Activated effector memory CD4-positive, alpha-beta T cell treated with Interleukin-2 at 50 U/mL for 16 hours (primary cell): ENCODE measurements at places on chromosomes 7 and 10.

DNA sequence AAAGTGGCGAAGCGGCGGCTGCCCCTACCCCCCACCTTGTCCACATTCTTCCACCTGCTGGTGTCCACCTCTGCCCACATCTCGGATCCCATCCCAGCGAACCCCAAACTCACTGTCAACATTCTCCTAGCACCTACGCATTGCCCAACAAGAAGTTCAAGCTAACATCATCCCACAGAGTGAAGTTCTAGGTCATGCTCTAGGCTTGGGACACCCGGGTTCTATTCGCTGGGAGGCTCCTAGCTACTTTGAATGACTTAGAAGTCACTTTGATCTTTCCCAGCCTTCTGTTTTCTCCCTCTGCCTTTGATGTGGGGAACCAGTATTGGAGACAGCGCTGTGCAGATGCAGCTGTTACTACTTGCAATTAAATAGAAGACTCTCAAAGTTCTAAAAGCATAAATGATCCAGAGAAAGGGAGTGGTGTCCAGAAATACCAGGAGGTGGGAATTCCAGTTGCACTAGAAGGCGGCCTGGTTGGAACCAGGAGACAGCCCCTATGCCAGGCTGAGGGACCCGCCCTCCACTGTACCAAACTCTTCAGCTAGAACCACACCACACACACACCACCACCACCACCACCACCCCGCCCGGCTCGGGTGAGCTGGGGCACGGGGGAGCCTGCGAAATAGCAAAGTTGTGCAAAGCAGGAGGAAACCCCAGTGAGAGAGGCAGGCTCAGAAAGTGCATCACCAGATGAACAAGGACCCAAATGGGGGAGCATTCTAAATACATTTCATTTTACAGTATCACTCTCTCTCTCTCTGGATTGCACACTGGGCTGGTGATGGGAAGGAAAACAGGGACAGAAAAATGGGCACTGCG, 5.5 kb upstream of the VGF start:
- DNase-seq: no peak

DNA sequence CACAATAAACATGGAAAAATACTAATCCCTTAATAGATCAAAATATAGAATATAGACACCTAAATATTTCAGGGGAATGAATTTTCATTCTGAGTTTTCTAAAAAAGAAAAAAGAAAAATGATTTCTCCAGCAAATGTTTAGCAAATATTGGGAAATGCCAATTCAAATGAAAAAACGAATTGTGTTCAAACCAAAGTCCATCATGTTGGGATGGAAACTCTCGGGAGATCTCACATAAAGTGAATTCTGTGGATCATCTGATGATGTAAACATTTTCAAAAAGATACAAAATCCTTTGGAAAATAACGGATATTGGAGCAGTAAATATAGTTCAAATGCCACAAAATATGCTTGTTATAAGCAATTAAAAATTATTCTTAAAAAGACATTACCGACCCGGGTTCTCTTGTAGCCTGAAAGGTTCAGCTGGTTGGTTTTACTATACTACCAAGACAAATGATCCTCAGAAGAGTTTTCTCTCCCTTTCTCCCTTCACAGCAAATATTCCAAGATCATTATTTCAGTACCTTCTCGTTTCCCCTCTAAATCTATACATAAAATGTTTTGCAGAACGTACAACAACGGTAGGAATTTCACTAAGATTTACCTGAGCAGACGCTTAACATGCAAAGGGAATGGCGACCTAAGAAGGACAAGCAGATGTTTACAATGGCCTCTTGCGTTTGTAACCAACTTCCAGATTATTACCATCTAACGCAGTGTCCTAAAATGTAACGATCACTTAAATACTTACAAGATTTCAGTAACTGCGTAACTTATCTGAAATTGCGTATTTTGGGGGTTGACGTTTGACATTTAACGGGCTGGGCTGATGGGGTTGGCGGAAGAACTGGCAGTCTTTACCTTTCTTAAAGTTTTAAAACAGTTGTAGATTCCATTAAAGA, 2.5 kb downstream of the HOXA13 start:
- no peak for DNase-seq

GRCh38 chr10:112607506-112607905, 160.5 kb downstream of the VTI1A start:
- no peak for DNase-seq

DNA sequence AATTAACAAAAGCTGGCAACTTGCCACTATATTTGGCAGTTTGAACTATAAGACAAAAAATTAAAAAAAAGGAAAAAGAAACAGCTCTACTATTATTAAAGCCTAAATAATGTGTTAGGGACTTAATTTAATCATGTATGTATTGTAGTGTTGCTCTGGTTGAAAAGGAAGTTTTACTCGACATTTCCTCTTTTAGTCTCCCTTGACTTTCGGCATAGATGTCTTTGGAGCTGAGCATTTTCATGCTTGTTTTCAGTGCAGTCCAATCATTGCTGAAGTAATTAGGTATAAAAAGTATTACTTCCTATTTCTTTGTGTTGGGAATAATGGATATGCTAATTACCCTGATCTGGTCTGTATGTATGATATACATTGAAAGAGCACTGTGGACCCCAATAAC, 216.8 kb upstream of the KLF6 start:
- no peak for DNase-seq

DNA sequence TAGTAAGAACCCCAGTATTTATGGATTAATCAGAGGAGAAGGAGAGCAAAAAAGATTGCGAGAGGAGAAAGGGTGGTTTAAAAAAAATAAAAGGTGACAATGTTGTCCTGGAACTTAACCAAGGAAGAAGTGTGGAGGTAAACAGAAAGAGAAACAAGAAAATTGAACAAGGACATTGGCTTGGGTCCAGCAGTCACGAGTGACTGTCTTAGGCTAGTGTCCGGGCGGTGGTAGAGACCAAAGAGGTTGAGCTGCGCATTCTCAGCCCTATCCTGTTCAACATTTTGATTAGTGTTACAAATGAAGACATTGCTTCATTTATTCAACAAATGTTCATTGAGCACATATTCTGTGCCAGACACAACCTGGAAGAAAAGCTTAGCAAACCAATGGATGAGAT, 329.9 kb downstream of the FGFR2 start:
- no peak for DNase-seq

GRCh38 chr10:4453950-4454349, 372.1 kb upstream of the AKR1E2 start:
- DNase-seq: no peak

- DNase-seq: no peak
These were observed 9.3 kb downstream of the EVX1 start for GRCh38 chr7:27251652-27252590.

DNA sequence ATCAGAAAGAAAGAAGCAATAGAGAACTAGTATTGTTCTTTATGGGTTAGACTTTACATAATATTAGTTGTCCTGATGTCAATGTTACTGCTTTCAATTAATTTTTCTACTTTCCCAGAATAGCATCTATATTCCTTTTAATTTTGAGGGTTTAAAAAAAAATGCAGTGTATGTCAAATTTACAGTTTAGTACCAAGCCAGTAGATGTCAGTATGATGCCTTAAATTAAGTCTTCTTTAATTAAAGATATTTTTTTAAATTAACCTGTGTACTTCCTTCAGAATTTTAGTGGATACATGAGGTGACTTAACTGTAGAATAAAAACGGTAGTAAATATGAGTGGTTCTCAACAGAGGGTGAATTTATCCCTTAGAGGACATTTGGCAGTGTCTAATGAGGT, 35.2 kb upstream of the STOX1 start:
- no peak for DNase-seq

DNA sequence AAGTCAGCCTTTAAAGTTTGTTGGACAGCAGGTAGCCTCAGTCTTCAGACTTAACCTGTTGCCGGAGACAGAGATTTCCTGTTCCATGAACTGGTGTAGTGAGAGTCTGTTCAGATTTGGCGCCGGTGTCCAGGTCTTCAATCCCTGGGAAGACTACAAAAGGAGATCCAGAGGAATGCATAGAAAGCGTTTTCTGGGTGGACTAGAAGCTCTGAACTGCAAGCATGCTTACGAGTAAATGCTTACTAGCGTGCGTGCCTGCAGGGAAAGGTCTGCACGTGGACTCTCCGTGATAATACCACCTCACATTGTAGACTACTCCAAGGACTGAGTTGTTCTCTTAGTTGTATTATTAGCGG, 878 bp downstream of the GLRX3 start:
- no peak for DNase-seq

DNA sequence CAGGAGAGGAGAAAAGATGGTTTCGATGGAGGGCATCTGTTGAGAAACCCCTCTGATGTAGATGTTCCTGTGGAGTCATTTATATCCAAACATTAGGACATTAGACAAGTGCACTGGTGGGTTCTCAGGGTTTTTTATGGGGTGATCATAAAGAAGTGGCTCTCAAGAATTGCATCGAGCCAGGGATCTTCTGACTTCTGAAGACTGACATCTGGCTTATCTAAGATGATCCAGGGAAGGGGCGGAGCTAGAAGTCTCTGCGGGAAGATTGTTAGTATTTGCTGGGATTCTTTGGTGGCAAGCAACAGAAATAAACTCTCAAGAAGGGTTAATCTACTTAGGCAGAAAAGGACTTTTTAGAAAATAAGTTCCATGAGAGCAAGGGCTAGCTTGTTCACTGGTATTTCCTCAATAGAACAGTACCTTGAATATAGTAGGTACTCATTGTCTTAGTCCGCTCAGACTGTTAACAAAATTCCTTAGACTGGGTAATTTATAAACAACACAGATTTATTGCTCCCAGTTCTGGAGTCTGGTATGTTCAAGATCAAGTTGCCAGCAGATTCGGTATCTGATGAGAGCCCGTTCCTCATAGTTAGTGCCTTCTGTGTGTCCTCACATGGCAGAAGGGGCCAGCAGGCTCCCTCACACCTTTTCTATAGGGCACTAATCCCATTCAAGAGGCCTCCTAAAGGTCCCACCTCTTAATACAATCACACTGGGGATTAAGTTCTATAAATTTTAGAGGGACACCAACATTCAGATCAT, 28.5 kb upstream of the SYPL1 start:
- DNase-seq: no peak

DNA sequence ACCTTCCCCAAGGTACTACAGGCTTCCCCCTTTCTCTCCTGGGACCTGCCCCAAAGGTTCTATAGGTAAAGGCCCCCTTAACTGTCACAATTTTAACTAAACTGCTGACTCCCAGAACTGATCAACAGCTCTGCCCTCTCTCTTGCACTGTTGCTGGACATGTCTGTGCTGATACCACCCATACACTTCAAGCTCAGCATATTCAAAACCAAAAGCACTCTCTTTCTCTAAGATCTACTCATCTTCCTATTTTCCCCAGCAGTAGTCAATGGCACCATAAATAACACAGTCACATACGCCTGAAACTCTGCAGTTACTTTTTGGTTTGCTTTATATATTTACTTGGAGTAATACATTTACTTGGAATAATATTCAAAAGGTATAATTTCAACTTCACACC, 12.3 kb downstream of the OSBPL3 start:
- no peak for DNase-seq

- no peak for DNase-seq
These were observed 170.6 kb downstream of the LCOR start for GRCh38 chr10:97002670-97003069.

- DNase-seq: no peak
These were observed 2.9 kb downstream of the NPC1L1 start for GRCh38 chr7:44538093-44538797.

GRCh38 chr10:120555436-120555835, 98.4 kb downstream of the PLPP4 start:
- no peak for DNase-seq

GRCh38 chr7:81284576-81284975, 365.7 kb upstream of the SEMA3C start:
- no peak for DNase-seq

DNA sequence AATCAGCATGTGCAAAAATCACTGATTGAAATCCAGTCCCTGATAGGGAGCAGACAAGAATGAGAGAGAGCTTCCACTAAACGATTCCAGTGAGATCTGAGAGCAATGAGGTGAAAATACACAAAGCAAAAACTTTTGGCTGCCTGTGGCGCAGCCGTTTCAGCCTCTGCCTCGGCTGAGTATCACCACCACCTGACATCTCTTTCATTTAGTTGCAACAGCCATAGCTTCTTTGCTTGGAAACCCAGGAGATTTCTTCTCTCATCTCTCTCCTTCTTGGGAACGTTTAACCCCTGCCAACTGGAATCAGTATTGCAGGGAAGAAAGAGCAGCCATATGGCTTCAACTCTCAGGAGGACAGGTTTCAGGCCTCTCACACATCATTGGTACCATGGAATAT, 237.3 kb upstream of the AGK start:
- DNase-seq: no peak

DNA sequence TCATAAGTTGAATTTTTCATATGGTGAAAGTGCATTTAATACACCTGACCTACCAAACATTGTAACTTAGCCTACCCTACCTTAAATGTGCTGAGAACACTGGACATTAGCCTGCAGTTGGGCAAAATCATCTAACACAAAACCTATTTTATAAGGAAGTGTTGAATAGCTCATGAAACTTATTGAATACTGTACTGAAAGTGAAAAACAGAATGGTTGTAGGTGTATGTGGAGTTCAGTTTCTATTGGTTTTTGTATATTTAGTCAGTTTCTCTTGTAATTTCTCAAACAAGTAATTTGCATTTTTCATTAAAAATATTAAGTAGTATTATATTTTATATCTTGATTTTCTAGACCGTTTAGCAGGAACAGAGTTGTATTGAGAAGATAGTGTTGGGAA, 15.3 kb downstream of the CCDC7 start:
- no peak for DNase-seq

- no peak for DNase-seq
These were observed 31.7 kb downstream of the ASAH2 start for GRCh38 chr10:50219646-50220045.

GRCh38 chr7:8702807-8703206, 269.4 kb downstream of the NXPH1 start:
- no peak for DNase-seq

DNA sequence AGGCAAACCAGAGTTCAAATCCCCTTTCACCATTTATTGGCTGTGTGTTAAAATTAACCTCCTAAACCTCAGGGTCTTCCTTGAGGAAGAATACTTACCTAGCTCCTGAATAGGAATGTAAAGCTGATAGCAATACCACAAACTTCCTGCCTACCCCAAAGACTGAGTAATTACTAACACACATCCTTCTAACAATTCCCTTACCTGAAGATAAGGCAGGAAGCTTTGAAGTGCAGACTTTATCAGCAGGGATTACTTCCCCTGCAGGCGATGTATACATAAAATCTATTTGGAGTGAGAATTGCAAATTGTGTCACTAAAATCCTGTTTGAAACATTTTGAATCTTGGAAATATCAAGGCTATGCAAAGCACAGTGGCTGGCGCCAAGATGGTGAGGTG, 21.2 kb downstream of the EVX1 start:
- DNase-seq: no peak
